ENCODE measurements at places on chromosomes 6 and 20.

DNA sequence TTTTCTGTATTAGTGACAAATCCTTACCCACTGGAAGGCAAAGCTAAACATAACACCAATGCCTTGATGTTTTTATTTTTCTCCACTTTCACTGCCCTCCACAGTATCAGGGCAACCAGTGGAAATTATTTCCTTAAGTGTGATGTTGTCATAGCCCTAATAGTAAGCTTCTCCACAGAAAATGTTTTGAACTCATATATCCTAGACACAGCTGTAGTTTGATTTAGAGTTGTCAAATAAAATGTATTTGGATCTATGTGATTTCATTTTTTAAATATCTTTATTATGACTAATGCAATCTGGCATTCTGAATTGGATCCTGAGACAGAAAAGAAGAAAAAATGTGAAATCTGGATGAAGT is 70.9 kb upstream of the UFL1 start:
- no peak for DNase-seq

DNA sequence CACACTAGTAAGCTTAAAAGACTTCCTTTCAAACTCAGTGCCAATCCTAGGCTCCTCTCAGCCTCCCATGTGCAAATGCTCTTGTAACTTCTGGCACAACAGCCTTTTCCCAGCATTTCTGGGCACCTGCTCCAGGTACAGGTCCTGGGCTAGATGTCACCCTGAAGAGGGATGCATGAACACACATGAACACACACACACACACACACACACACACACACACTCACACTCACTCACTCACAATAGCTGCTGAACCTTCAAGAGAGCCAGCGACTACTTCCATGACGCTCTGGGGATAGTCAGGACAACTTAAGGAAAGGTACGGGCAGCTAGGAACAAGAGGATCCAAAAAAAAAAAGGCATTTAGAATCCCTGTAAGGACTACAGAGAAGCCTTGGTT is 122.8 kb downstream of the INSM1 start:
- DNase-seq, result no peak

- no peak for DNase-seq
These were observed 15.9 kb downstream of the TMEM200A start for GRCh38 chr6:130381459-130382380.

DNA sequence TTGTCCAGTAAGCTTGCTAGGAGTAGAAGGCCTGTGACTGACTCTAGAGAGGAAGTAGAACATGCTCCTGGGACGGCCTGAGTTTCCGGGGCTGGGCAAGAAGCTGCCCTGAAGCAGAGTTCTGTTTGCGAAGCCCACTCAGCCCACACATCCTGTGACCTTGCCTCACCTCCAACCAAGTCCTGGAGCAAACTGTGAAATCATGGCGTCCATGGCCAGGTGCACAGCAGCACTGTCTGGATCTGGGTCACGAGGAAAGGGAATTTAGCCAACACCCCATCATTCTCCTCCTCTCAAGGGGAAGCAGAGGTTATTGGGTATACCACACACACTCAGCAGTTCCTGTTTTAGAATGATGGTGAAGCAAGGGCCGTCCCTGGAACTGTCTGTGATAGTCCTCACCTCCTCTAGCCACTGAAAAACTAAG is 87.5 kb downstream of the CRYBG1 start:
- DNase-seq, result no peak

DNA sequence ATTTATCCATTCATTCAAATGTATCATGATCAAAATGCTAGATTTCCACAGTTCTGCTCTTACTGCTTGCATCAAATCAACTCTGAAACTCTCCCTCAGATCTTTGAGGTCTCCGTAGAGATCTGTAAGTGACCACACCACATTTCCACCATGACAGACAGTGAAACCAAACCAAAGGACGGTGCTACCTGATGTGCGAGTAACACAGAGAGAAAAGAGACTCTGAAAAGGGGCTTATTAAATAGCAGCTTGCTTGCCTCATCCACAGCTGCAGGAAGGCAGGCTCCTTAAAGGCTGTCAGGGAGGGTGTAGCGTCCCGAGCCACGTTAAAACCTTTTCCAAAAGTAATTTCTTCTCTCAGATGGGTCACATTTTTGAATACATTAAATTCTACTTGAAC is 335.8 kb downstream of the PACRG start:
- no peak for DNase-seq

GRCh38 chr20:5843054-5843592 is 92.9 kb downstream of the SHLD1 start:
- DNase-seq, result no peak

DNA sequence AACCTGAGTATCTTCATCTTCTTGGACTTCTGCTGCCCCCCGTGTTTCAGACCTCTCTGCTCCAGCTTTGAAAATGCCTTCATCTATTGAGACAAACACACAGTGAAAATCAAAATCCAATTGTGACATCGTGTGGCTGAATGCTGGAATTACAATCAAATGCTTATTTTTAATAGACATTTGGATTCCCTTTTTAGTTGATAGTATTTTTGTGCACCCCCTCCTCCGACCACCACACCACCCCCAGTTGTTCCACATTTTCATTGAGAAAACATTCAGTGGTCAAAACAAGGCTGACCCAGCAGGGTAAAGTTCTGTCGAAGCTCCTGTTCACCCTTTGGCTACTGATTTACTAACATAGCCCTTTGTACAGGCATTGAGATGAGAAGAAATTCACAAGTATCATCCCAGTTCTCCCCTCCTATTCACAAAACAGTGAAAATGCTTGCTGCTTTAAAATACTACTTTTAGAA is 79.0 kb downstream of the NRSN1 start:
- DNase-seq, result no peak

- no peak for DNase-seq
These were observed 184.7 kb upstream of the PREP start for GRCh38 chr6:105587349-105588122.

- no peak for DNase-seq
These were observed 13.8 kb upstream of the RBM38 start for GRCh38 chr20:57377350-57377749.

DNA sequence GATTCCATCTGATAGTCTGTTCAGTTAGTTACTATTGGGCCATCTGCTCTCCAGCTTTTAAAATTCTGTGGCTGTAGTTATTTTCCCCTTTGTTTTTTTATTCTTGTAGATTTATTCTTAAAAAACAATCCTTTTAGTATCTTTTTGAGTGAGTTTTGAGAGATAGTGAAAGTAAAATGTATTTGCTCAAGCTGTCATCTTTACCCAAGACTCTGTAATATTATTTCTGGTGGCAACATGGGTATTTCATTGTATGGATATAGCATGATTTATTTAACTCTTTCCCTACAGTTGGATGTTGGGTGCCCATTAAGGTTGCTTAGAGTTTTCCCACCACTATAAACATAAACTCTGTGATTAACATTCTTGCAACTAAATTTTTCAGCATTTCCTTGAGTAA is 24.6 kb downstream of the STK4 start:
- no peak for DNase-seq

- no peak for DNase-seq
These were observed 244.8 kb upstream of the SYNCRIP start for GRCh38 chr6:85887461-85887860.

GRCh38 chr6:55839080-55839479 is 36.3 kb downstream of the BMP5 start:
- DNase-seq, result no peak

DNA sequence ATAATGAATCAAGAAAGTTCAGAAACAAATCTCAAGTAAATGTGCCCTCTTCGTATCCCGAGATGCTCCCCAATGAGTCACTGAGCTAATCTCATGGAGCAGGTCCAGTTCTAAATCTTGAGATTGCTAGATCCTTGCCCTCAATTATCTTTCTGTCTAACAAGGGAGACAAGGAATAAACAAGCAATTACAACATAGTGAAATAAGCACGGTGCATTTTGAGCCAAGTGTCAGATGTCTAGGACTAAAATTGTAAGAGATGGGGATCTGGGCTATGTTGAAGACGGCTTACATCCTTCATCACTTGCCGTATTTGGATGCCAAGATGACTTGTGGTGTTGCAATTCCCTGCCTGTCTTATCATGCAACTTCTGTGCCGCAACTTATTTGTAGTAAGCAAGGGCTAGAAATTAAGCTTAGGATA is 56.5 kb upstream of the ADGRF1 start:
- DNase-seq, result no peak

- DNase-seq, result no peak
These were observed 21.6 kb downstream of the TCF15 start for GRCh38 chr20:588476-588875.

DNA sequence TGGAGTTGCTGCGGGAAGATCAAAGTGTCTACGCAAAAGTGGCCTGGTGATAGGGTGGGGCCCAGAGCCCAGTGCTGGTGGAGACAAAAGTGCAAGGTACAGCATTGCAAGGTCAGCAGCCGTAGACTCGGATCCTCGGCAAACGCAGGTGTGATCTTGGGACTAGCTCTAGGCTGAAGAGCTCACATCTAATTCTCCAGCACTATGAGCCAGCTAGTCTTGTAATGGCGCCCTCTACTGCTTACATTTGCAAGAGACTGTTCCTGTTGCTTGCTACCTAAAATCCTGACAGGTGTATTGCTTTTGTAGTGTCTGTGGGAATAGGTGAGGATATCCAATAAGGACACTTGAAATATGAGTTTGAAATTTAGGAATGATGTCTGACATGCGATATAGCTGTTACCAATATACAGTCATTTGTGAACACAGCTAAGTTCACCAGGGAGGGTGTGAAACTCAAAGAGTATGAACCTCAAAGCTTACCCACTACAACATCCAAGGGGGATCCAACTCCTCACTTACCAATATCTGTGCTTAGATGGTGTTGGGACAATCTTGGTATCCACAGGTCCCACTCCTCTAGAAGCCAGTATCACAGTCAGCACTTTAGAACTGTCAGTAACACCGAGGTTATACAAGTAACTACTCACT is 58.4 kb downstream of the PDE7B start:
- peak; percentile 40 for DNase-seq

DNA sequence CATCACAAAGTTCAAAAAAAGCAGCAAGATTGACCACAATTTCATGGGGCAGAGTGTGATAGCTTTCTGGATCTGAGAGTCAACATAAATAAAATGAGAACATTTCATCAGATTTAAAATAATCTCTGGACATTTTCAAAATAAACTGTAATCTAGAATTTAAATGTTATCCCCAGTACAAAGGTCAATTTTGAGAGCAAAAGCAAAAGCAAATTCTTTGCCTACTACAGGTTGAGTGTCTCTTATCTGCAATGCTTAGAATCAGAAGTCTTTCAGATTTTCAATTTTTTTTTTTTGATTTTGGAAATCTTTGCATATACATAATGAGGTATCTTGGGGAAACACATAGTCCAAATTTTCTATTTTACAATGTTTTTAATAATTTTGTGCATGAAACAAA is 67.6 kb upstream of the LYRM2 start:
- DNase-seq, result no peak

- peak; percentile 86 for DNase-seq
These were observed at the start of gene KIF3B for GRCh38 chr20:32277361-32278198. Gene KIF3B, plus strand, starts transcription at chr20:32277651. Its CDS starts 32,127 bp downstream, at chr20:32309778.

GRCh38 chr6:36650848-36651478 is 27.6 kb upstream of the CDKN1A start:
- no peak for DNase-seq

DNA sequence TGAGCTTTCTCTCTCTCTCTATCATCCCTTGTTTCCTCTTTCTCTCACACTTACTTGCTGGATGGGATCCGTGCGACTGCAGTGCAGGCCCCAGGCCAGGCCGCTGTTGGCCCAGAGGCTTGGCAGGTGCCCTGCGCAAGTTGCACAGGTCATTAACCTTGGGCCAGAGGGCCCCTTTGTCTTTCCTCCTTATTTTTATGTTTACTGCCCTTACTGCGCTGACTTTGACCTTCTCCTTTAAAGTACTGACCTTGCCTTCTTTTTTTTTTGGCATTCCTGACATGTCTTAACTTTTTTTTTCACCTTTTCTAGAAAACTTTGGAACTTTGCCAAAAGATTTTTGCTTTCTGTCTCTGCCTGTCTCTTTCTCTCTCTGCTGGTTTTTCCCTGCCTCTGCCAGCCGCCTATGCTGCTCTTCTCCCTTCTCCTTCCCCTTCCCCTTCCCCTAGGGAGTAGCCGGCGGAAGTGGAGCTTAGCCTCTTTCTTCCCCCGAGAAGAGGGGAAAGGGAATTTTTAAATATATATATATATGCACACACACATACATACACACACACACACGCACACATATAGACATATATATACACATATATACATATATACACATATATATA is 59.6 kb upstream of the CDH4 start:
- no peak for DNase-seq

DNA sequence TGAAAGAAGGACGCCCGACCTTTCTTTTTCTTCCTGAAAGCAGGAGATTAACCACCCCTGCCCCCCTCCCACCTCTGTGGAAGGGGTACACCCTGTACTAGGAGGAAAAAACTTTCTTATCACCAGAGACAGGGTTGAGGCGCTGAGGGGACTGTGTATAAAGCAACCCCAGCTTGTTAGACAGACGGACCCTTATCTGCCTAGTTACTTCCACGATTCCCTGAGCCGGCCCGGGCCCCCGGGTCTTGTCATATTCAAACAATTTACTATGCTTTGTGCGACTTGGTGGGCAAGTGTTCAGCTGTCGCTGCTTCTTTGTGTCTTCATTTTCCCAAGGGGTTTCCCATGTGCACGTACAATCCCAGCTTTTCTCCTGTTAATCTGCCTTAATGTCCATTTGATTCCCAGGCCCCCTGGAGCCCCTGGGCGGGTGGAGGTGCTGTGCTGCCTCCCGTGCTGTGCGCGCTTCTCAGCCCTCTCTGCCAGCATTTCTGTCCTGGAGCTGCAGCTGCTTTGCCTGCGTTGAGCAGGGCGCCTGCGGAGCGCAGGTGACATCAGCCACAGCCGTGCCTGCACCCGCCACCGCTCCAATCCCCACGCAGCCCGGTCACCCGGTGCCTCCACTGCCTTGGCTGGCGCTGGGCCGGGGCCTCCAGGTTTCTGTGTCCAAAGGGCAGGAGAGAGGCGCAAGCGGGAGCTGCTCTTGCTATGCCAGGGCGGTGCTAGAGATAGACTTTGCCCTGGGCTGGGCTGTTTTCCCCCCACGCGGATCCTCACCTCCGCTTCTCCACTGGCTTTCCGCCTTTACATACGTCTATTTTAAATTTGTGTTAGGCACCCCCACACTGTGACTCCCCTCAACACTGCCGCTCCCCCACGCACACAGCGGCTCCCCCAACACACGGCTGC is 96.2 kb downstream of the TTLL2 start:
- no peak for DNase-seq

GRCh38 chr6:139249395-139249794 is 42.4 kb downstream of the TXLNB start:
- DNase-seq, result peak; percentile 27

DNA sequence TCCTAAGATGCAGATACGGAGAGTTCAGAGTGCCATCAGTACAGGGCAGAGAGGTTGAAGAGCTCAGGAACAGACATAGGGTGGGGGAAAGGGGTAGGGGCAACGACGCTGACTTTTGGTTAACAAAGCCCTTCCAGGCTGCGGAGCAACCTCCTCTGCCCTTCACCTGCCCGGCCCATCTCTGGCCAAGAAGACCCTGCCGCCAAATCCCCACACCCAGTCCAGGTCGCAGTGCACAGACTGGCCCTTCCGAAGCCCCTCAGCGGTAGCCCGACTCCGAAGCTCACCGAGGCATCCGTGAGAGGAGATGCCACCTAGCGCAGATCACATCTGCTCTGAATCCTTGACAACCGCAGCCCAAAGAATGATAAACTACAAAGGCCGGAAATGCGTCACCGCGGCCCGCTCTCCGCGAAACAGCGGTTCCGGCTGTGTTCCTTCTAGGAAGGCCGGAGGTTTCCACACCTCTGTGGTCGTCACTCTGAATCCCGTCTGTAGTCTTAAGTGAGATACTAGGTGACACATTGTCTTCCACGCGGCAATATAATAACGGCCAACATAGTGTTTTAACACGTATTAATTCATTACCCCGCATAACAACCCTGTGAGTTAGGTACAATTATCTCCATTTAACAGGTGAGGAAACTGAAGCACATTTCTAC is at the start of gene ZSCAN23:
TSS of gene ZSCAN23 (minus strand) at position 380 of the 662 bp plus-strand sequence. CDS start 7,225 bp downstream, outside the sequence.
- peak; percentile 80 for DNase-seq

GRCh38 chr6:122620428-122620827 is 10.2 kb downstream of the PKIB start:
- no peak for DNase-seq
